ENCODE measurements at places on chromosomes 12 and 14.

GRCh38 chr12:69338120-69338859, 9.9 kb upstream of the LYZ start:
- DNase-seq = no peak

DNA sequence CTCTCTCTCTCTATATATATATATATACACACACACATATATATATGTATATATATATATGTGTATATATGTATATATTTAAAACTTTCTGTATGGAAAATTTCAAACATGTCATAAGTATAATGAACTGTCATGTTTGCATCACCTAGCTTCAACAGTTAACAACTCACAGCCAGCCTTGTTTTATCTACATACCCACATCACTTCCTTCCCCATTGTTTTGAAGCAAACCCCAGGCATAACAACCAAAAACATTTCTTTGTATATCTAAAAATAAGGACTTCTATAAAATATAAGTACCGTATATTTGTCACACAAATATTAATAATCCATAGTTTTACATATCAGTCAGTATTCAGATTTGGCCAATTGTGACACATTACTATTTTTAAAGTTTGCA, 57.4 kb downstream of the PAPOLA start:
- no peak for DNase-seq

- no peak for DNase-seq
Observed at GRCh38 chr12:1688086-1688710, 2.7 kb upstream of the ADIPOR2 start.

DNA sequence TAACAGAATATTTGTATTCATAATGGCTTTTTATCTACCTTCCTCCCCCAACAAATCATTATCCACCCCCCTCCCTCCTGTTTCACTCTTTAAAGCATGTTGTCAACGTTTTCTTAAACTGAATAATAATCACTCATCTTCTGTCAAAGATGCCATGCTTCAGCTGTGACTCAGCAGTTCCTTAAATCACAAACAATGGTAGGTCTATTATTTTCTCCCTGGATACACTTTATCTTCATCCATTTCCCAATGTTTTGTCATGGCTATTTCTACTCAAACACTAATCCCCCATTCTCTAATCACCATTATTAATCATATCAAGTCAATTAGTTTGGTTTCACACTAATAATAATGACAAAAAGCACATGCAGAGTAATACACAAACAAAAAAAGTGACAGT, 6.5 kb downstream of the CLEC12B start:
- no peak for DNase-seq

DNA sequence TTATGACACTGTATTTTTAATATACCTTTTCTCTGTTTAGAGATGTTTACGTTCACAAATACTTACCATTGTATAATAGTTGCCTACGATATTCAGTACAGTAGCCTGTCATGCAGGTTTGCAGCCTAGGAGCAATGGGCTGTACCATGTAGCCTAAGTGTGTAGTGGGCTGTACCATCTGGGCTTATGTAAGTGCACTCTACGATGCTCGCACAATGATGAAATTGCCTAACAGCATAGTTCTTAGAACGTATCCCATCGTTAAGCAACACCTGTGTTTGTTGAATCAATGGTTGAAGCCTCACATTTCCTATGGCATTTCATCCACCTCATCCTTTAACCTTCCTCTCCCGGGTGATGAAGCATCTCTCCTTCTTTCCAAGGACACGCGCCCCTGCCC, 12.5 kb upstream of the EML1 start:
- no peak for DNase-seq

DNA sequence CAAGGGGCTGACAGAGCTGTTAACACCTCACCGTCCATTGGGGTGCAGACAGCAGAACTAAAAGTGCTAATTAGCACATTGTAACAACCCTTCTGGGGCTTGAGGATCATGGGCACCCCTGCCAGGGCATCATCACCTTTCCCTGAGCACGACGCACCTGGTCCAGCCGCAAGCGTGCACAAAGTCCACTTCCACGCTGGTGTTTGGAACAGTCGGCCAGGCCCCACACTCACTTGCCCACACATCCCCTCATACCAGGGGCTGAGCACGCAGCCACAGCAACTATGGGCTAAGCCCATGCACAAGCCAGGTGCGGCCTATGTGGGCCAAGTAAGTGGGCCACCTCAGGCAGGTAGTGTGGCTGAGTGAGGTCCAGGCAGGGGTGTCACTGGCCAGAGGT, 148.7 kb downstream of the CCDC59 start:
- DNase-seq = no peak

- no peak for DNase-seq
Observed at GRCh38 chr14:23514644-23514957, 37.0 kb downstream of the ZFHX2 start.

- DNase-seq = no peak
Observed at GRCh38 chr12:70560671-70561070, 76.6 kb downstream of the PTPRB start.

DNA sequence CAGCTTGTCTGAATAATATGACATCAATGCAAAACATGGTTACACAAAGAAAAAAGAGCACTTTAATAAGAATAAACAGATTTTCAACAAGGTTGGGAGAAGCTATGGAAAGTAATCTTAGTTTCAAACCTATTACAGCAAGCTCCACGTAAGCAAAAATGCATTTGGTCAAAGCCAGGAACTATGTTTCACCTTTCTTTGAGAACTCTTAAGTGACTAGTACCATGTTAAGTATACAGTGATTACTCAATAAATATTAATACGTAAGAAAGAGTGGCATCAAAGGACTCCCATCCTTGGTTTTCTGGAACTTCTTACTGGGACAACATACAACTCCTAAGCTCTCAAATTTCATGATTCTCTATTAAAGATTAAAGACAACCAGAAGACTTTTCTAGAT, 80.7 kb downstream of the ABCC9 start:
- no peak for DNase-seq

- DNase-seq = no peak
Observed at GRCh38 chr12:52079576-52080402, at the start of gene SMIM41. Gene SMIM41, plus strand, starts transcription at chr12:52079704. Its CDS starts 76 bp downstream, at chr12:52079780.

DNA sequence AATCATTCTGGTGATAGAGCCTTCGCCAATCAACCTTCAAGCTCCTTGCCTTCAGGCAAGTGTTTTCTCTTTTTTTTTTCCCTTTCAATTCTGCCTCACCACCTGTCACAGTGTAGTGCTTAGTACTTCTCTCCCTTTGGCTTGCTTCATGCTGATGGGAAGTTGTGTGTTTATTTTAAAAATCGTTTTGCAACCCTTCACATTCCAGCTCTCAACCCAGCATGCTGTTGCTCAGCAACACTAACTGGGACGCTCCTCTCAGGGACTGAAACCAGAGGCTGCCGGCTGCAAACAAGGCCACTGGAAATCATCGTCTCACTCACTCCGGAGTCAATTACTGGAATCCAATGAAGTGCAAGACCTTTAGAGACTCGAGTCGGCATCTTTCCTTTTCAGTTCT, 342.7 kb downstream of the PRKD1 start:
- no peak for DNase-seq

DNA sequence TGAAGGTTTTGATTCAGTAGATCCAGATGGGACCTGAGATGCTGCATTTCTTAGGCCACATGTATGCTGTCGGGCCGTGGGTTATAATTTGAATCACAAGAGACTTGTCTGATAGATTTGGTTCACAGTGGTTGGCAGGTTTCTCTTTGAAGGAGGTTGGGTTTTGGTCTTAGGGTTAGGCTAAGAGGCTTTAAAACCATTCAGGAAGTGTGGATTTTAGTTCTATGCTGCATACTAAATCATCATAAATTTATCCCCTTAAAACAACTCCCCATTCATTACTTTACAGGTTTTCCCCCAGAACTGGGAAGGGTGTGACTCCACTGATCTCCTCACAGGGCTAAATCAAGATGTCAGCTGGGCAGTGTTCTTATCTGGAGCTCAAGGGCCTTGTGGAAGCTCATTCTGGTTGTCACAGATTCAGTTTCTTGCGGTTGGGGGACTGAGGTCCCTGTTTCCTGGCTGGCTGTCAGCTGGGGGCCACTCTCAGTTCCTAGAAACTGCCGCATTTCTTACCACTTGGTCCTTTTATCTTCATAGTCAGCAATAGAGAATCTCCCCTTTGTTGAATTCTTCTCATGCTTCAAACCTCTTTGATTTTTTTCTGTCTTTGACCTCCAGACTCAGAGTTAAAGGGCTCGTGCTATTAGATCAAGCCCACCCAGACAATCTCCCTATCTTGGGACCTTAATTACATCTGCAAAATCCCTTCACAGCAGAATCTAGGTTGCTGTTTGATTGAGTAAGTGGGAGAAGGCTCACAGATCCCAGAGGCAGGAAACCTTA, 20.6 kb upstream of the PCNX1 start:
- DNase-seq = no peak

- peak; percentile 10 for DNase-seq
Observed at GRCh38 chr14:32078023-32078857, 1.1 kb downstream of the ARHGAP5 start.

- no peak for DNase-seq
Observed at GRCh38 chr14:23381871-23382270, 5.0 kb downstream of the CMTM5 start.

- DNase-seq = no peak
Observed at GRCh38 chr12:24139035-24139434, 189.6 kb upstream of the SOX5 start.

GRCh38 chr12:30110958-30111586, 327.3 kb upstream of the TMTC1 start:
- DNase-seq = no peak

GRCh38 chr12:118061011-118061872, at the start of gene WSB2:
Gene WSB2, minus strand, starts transcription at chr12:118061179. Its CDS starts 131 bp downstream, at chr12:118061048.
- DNase-seq = no peak

DNA sequence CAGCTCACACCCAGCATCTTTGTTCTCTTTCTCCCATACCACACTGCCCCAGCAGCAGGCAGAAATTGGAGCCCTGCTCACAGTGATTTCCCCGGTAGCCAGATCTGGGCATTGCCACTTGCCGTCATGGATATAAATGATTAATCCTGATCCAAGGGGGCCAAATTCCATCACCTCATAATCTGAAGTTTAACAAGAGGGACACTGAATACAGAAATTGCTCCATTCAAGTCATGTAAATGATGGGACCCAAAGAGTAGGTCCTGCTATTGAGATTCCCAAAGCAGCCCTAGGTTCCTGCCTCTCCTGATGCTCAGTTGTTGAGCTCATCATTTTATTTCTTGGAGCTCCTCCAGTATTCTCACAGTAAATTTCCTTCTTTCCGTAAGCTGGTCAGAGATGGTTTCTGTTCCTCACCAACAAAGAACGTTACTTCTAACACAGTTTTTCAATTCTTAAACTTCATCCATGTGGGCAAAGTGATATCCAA, 11.7 kb downstream of the ITPR2 start:
- DNase-seq = no peak

- no peak for DNase-seq
Observed at GRCh38 chr12:9066755-9067423, 48.8 kb downstream of the A2M start.

GRCh38 chr12:77189901-77190416, 124.6 kb upstream of the E2F7 start:
- no peak for DNase-seq

GRCh38 chr14:78598046-78598920, 428.1 kb downstream of the NRXN3 start:
- no peak for DNase-seq

GRCh38 chr12:22729957-22730443, 105.0 kb downstream of the ETNK1 start:
- DNase-seq = no peak

- no peak for DNase-seq
Observed at GRCh38 chr14:69632164-69632563, 20.8 kb downstream of the SUSD6 start.

- no peak for DNase-seq
Observed at GRCh38 chr14:29310210-29310609, 543.6 kb downstream of the FOXG1 start.

DNA sequence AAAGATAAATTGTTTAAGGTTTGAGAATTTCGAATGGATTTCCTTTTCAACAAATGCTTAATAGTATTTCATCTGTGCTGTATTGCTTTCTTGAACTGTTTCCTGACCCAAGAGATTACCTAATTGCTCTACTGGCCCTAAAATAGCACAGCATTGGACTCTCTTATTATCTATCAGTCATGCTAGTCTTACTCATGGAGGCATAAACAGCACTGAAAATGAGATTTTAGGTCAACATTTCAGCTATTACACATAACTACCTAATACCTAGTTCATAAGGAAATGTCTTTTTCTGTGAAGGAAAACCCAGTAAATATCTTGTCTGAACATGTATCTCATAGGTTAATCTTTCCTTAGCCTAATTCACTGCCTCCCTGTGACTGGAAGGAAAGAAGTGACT, 4.3 kb upstream of the ABCD2 start:
- DNase-seq = no peak

DNA sequence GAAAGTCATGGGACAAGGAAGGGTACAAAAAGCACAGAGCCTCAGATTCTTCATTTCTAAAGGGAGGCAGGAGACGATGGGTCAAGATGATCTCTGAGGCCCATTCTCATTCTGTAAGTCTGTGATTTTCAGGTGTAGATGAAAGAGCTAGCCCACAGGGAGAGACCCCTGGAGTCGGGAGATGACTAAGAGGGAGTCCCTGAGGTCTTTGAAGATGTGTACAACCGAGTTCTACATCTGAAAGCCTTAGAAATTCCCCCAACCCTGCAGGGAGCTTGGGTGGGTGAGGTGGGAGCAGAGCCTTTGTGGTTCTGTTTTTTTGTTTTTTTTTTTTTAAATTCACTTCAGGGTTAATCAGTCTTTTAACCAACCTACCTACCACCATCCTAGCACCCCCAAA, 3.1 kb downstream of the WNT10B start:
- no peak for DNase-seq

GRCh38 chr14:90755661-90756304, 60.4 kb downstream of the TTC7B start:
- DNase-seq = no peak

GRCh38 chr12:47105914-47106674, 26.3 kb upstream of the AMIGO2 start:
- DNase-seq = peak; percentile 8

DNA sequence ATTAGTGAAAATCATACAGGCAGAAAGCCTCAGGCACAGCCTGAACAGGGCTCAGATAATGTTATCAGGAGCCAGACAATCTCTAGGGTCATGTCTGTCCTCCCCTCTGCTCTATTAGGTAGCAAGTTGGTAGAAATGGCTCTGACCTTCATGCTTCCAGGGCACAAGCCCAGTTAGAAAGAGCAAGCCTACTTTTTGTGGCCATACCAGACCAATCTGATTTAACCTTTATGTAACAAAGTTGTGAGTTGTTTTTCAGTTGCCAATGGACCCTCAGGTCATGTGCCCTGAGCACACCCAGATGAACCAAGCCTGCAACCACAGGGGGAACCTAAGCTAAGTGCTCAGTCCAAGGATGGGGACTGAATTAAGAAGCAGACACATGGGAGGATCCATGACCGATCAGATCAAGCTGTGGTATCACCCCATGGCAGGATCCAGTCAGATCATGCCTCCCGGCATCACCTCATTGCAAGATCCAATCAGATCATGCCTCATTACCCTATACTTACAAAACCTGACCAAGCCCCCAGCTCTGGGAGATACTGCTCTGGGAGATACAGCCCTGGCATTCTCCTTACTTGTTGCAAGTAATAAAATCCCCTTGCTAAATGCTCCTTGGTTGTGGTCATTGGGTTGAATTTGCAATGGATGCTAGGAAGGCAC, 18.8 kb upstream of the HIGD1C start:
- DNase-seq = no peak

Measured in NCI-H2081 treated with DMSO at 0.1 percent for 48 hours (cell line).